ENCODE measurements at places on chromosomes 16 and 17.

- no peak for DNase-seq
Measured at GRCh38 chr16:6846452-6846851, 486.2 kb upstream of the RBFOX1 start.

GRCh38 chr17:7720125-7720524 lies 2.6 kb downstream of the DNAH2 start:
- DNase-seq, result no peak

DNA sequence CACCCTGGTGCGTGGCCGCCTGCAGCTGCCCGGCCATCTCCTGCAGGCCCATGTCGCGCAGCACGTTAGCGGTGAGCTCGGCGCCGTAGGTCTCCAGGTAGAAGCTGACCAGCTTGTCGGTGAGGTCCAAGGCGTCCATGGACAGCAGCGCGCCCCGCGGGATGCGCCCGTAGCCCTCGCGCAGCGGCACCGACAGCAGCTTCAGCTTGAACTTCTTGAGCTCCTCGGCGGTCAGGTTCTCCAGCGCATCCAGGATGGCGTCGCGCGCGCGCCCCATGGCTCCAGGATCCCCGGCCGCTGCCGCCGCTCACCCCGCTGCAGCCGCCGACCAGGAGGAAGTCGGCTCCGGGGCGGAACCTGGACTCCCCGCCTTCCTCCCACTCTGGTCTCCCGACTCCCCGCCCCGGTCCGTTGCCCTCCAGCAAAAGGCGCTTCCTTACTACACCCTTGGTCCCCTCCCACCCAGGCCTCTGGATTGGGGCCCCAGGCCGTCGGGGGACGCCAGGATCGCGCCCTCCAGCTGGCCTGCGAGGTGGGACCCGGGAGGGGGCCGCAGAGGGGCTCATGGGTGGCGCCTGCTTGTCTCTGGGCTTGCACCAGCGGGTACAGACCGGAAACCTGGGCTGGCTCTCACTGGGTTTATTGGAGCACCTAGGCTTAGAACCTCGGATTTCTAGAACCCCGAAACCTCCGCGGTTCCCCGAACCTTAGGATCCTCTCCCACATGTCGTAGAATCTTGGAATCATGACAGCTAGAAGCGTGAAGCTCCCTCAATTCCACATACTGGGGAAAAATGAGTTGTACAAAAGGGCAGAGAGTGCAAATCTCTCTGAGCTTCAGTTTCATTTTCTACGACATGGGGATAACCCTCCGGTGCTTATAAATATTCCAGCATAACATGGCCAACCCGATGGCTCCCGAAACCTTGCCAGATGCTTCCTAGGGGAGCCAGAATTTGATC lies at the start of gene PYCARD:
TSS of gene PYCARD (minus strand) at position 347 of the 962 bp plus-strand sequence. CDS start at position 277, 70 bp downstream.
- peak; percentile 87 for DNase-seq

DNA sequence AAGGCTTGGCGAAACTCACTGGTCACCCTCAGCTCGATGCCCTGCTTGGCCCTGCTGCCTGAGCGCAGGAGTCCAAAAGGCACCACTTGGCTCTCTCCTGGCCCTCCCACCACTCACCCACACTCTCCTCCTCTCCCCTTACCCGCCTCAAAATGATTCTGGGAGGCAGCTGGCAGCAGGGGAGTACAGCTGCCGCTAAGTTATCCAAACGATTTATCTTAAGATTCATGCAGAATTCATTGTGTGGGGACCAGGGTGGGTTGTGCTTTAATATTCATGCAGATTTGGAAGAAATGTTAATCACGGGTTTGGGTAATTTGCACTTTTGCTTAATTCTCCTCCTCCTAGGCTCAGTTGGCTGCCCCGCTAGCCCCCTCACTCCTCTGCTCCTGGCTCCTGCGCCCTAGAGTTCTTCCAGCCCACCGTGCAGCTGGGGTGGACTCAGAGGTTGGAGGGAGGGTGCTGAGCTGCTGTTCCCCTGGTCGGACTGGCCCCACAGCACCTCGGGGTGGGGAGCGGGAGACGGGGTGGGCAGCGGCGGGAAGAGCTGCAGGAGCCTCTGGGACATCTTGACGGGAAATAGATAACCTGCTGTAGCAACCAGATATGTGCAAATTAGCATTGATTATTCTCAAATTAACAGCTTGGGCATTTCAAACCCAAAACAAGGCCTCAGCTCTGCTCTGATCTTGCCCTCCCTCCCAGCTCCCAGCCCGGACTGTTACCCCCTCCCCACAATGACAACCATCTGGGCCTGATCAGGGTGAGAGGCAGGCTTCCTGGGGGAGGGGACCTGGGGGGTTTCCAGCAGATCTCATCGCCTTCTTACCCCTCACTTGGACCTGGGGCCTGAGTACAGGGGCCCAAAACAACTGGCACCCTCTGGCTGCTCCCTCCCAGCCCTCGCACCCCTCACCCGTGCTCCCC lies 122.6 kb upstream of the RPL38 start:
- no peak for DNase-seq

- no peak for DNase-seq
Measured at GRCh38 chr16:53111078-53111791, 56.4 kb downstream of the CHD9 start.

GRCh38 chr16:28878083-28878926 lies at the start of gene ATP2A1:
Gene ATP2A1 (plus strand): TSS chr16:28878488. CDS start chr16:28878672, 184 bp downstream.
- no peak for DNase-seq

DNA sequence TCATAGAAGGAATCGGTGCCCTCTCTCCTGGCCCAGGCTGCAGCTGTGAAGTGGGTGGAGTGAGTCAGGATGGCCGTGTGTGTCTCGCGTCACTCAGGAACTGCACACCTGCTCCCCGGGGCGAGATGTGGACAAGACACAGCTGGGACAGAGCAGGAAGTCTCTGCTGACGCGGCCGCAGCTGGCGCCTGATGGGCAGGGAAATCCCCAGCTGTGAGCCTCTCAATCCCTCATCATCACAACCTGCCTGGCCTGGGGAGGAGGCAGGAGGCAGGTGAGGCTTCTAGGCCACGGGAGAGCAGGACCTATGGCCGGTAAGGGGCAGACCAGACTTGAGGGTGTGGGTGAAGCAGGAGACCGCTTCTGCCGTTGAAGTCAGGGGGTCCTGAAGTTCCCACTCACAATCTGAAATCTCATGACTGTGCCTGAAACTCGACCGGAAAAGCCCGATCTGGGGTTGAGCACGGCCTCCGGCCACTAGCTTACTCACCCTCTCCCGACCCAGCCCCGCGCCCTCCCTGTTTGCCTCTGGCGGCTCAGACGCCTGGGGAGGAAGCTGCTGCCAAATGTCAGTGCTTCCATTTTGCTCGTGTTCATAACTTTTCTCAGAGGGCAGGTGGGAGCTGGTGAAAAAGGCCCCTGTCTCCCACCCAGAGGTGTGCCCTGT lies 1.1 kb upstream of the TRPV3 start:
- no peak for DNase-seq

- DNase-seq, result no peak
Measured at GRCh38 chr16:88994695-88995094, 17.7 kb upstream of the CBFA2T3 start.

GRCh38 chr17:17493249-17493985 lies 2.8 kb downstream of the RASD1 start:
- DNase-seq, result no peak

DNA sequence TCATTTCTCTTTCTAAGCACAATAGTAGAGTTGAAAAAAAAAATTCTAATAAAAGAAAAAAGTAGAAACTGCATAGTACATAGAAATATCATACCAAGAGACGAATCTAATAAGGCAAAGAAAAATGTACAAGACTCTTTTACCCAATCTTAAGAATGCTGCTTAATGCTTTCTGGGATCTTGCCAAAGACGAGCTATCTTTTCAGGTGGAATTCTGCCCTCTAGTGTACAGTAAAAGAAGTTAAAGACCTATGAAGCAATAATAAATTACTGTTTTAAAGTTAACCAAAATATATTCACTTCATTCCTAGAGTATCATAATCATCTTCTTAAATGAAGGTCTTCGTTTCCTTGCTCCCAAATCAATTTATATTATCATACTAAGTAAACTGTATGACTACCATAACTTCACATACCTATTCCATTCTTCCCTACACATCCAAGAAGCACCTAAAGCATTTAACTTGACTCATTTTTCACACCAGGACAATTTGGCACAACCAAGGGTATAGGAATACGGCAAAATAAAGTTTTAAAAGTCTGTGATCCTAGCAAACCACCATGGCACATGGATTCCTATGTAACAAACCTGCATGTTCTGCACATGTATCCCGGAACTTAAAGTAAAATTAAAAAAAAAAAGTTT lies 47.7 kb downstream of the CFDP1 start:
- peak; percentile 83 for DNase-seq

GRCh38 chr16:15575293-15576049 lies 67.5 kb downstream of the MARF1 start:
- peak; percentile 36 for DNase-seq

- no peak for DNase-seq
Measured at GRCh38 chr17:13055131-13055530, 37.3 kb upstream of the ELAC2 start.

GRCh38 chr16:57809276-57810196 lies 7.2 kb upstream of the KIFC3 start:
- no peak for DNase-seq

DNA sequence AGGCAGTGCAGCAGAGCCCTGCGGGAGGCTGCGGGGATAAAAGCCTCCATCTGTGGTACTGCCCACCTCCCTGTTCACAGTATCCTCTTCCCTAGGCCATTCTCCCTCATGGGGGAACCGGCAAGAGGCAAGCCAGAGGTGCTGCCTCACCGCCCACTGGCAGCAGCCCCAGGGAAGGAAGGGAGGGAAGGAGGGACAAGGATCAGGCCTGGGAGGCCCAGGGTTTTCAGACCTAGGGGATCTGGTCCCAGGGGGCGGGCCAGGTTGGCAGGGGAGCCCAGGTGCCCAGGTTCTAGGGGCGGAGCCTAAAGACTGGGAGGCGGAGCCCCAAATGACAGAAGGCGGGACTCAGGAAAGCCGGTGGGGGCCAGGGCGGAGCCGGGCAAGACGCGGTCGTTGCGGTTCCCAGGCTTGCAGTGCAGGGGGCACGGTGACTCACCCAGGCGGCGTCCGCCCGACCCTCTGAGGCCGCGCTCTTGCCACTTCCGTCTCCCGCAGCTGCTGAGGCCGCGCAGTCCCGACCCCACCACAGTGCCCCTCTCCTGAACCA lies 3.0 kb upstream of the MTMR4 start:
- no peak for DNase-seq

- no peak for DNase-seq
Measured at GRCh38 chr17:26782153-26782552, 511.8 kb upstream of the WSB1 start.

DNA sequence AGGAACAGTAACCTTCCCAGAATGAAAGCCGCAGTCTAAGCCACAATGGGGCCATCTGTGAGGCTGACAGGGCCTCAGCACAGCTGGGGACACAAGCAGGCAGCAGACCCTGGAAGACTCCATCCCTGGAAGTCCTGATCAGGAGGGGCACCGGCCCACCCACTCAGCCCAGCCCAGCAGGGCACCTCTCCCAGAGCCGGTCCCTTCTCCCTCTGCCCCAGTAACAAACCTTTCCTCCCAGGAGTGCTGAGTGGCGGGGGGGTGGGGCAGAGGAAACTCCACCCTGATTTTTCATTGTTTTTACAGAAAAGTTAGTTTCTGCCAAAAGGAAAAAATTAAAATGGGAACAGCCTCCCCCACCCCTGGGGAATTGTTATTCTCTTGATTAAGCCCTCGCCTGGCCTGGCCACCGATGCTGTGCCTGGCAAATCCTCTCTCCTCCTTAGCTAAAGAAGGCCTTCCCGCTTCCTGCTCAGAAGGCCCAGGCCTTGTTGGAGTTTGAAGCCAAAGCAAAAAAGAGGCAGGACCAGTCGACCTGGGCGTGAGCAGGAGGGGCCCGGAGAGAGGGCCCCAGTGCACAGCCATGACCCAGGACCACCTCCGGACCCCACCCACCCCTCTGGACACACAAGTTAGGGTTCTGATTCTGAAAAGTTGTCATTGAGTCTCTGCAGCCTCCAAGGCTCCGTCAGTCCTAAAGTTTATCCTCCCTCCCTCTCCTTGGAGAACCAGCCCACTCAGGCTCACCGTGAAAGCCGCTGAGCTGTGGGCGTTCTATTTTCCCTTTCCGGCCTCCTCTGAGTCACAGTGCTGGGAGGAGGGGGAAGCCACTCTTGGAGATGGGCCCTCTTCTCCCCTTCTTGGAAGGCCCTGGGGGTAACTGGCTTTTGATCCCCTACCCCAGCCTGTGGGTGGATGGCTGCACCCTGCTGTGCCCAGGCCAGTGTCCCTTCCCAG lies 128.4 kb upstream of the TNRC6C start:
- peak; percentile 15 for DNase-seq

GRCh38 chr17:28816540-28816939 lies 26.1 kb downstream of the FAM222B start:
- no peak for DNase-seq

- DNase-seq, result no peak
Measured at GRCh38 chr17:41810659-41811548, 845 bp downstream of the P3H4 start.
